ENCODE measurements at places on chromosomes 4 and X. TPM values are rescaled to one million over a fixed set of nuclear protein-coding genes. Genes with fewer than 3 reads are reported as not detected.

MAGEB2 gene
- not detected for total RNA-seq

UGT2B17 gene
- not detected for total RNA-seq

ASB5 gene
- 0.03 TPM for total RNA-seq

ELF2 gene
- total RNA-seq, result 14.1 TPM

GPR173 gene
- total RNA-seq, result not detected

ASB12 gene
- not detected for total RNA-seq

GUCY1A1 gene
- total RNA-seq, result not detected

SLC38A5 gene
- total RNA-seq, result 0.07 TPM

NCAPG gene
- total RNA-seq, result 30.1 TPM

FRMD7 gene
- not detected for total RNA-seq

DUSP21 gene
- not detected for total RNA-seq

TMEM47 gene
- 0.77 TPM for total RNA-seq

FBXO8 gene
- total RNA-seq, result 9.9 TPM

MGAT4D gene
- not detected for total RNA-seq

ARMCX1 gene
- total RNA-seq, result 0.31 TPM

ADRA2C gene
- 11.7 TPM for total RNA-seq

ZXDA gene
- total RNA-seq, result 1.6 TPM

PF4V1 gene
- not detected for total RNA-seq

MAGEA9B gene
- total RNA-seq, result not detected

FGF2 gene
- total RNA-seq, result 63.0 TPM

EPGN gene
- total RNA-seq, result not detected

SSX2 gene
- total RNA-seq, result not detected

TMEM154 gene
- 0.07 TPM for total RNA-seq

NXF2 gene
- total RNA-seq, result not detected

ADH6 gene
- total RNA-seq, result not detected

MAGEA11 gene
- not detected for total RNA-seq

SCML2 gene
- 10.2 TPM for total RNA-seq

CSN2 gene
- total RNA-seq, result not detected

LRP2BP gene
- 0.13 TPM for total RNA-seq

UGT2B15 gene
- total RNA-seq, result 0.14 TPM

TRIML1 gene
- not detected for total RNA-seq

BLTP1 gene
- 9.0 TPM for total RNA-seq

SPARCL1 gene
- total RNA-seq, result not detected

PROM1 gene
- total RNA-seq, result not detected

CLGN gene
- 5.0 TPM for total RNA-seq

SMIM31 gene
- not detected for total RNA-seq

ZNF157 gene
- not detected for total RNA-seq

SRPK3 gene
- total RNA-seq, result 0.10 TPM

ADAM29 gene
- not detected for total RNA-seq

GIMD1 gene
- total RNA-seq, result not detected

CYTL1 gene
- not detected for total RNA-seq

SORCS2 gene
- 5.2 TPM for total RNA-seq

TRIM60 gene
- not detected for total RNA-seq

EDA gene
- 0.94 TPM for total RNA-seq

RIBC1 gene
- total RNA-seq, result 0.85 TPM

XAGE1A gene
- total RNA-seq, result 33.2 TPM

DCAF8L2 gene
- not detected for total RNA-seq

PCYT1B gene
- not detected for total RNA-seq

ARHGAP36 gene
- not detected for total RNA-seq

ERCC6L gene
- total RNA-seq, result 13.4 TPM

AADAT gene
- 8.7 TPM for total RNA-seq
